Cardiac fibroblast (primary cell): ENCODE measurements at places on chromosomes 11 and 22.

- DNase-seq: no peak
These were observed 30.7 kb downstream of the SCUBE2 start for GRCh38 chr11:9060700-9061111.

- no peak for DNase-seq
These were observed 98.4 kb downstream of the CD44 start for GRCh38 chr11:35237351-35237750.

GRCh38 chr11:126354631-126355323 lies 709 bp upstream of the ST3GAL4 start:
- DNase-seq: peak; percentile 12

GRCh38 chr11:114260077-114260476 lies 36.1 kb upstream of the NNMT start:
- no peak for DNase-seq

DNA sequence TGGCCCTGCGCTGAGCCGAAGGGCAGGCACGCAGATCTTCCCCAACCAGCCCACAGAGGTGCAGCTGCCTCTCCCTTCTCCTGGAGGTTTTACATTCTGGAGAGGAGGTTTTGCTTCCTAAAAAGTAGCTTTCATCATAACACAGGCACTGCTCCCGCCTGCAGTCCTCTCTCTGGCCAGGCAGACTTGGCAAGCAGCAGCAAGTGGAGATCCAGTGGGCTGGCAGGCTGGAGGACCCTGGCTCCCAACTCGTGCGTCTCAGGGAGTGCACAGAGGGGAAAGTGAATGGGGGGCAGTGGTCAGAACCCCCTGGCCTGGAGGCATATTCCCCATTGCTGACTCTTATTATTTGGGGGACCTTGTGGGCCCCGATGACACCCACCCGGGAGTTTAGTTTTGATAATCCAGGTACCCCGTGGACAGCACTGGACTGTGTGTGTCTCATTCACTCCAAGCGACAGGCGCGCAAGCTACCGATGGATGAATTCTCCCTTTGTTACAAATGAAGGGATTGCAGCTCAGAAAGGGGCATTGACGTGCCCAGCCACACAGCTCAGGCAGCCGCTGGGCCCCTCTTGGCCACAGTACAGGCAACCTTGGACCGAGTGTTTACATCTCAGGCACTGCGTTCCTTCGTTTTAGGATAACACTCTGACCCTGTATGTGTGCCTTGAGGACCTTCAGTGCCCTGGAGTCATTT lies 1223.9 kb downstream of the BRD1 start:
- DNase-seq: no peak

- no peak for DNase-seq
These were observed 12.9 kb downstream of the SERPINH1 start for GRCh38 chr11:75574698-75575602.

DNA sequence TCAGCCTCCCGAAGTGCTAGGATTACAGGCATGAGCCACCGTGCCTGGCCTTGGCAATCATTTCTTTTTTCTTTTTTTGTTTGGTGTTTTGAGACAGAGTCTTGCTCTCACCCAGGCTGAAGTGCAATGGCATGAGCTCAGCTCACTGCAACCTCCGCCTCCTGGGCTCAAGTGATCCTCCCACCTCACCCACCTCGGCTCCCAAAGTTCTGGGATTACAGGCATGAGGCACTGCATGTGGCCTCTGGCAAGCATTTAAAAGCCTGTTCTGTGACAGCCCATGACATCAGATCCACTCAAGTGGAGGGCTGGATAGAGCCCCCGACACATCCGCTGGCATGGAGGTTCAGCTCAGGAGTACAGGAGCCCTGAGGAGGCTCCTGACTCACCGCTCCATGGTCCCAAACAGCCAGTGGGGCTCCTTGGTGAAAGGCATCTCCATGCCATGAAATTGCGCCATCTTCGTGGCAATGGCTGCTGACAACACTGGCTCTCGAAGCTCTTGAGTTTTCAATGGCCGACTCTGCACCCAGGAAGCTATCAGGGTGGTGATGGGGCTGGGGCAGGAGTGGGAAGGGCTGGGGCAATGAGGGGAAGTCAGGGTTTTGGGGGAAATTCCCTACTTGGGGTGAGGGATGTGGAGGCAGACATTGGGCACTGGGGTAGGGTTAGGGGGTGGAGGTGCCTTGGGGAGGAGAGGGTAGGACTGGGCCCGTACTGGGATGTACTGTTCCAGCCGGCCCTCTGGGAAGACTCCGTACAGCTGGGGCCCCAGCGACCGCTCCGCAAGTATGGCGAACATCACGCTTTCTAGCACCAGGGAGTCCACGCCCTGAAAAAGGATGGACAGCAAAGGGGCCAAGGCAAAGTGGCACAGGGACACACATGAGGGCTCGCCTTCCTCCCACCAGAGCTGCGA lies 1.4 kb downstream of the CHKB start:
- DNase-seq: no peak

GRCh38 chr11:113849713-113850112 lies 25.7 kb downstream of the USP28 start:
- DNase-seq: no peak

DNA sequence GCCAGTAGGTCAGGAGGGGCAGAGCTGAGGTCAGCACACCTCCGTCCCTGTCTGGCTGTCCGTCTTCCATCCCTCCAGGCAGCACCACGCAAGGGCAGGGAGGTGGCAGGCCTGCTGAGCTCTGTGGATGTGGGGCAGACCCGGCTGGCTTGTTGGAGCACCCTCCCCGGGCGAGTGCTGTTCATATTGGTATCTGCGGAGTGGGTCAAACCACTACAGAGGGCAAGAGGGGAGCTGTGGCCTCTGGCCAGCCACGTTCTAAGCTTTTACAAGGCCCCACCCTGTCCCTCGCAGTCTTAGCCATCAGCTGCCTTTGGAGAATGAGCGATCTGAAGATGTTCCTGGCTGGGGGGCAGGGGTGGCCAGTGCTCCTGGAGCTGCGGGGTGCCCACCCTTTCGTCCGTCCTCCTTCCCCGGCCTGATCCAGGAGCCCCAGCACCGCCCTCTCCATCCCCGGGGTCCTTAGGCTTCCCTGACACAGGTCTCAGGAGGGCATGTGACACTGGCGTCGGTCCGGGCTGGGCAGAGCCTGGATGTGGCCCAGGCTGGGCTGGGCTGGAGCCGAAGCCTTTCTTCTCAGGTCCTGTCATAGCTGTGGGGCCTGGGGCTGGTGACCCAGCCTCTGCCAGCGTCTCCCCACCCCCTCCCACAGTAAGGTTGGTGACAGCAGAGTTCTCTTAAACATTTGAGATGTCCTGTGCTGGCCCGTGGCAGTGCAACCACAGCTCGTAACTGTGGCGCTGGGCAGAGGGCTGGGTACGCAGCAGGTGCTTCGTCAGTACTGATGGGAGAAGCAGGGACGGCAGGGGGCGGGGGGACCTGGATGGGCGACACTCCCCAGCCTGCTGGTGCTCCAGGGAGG lies 31.7 kb upstream of the GRAMD4 start:
- DNase-seq: no peak

GRCh38 chr11:76823481-76824028 lies 37.2 kb upstream of the ACER3 start:
- DNase-seq: peak; percentile 83
